ENCODE measurements at places on chromosomes 16 and 17. TPM values are rescaled to one million over a fixed set of nuclear protein-coding genes. Genes with fewer than 3 reads are reported as not detected.

GRCh38 chr17:78940708-78941107, 15.5 kb upstream of the TIMP2 start:
- no peak for DNase-seq
- H3K4me3 ChIP-seq: no peak overlapping the region
- H3K27ac ChIP-seq: no peak overlapping the region
- H3K4me1 ChIP-seq: peaks cover 19% of the 10 kb centered on the region
- no peaks in the 10 kb centered on the region for H3K27me3 ChIP-seq

DNA sequence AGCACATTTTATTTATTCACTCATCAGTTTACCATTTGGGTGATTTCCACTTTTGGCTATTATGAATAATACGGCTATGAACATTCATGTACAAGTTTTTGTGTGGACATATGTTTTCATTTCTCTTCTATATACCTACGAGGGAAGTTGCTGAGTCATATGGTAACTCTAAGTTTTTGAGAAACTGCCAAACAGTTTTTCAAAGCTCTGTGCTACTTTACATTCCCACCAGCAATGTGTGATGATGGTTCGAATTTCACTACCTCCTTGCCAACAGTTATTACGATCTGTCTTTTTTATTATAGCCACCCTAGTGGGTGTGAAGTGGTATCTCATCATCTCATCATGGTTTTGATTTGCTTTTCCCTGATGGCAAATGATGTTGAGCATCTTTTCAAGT, 63.7 kb upstream of the MRTFB start:
- H3K4me3 ChIP-seq: no peak overlapping the region
- no peaks in the 10 kb centered on the region for H3K36me3 ChIP-seq
- peaks cover 4% of the 10 kb centered on the region for H3K4me1 ChIP-seq
- no peak for DNase-seq

TEX14 gene
- 0.15 TPM for total RNA-seq

DNA sequence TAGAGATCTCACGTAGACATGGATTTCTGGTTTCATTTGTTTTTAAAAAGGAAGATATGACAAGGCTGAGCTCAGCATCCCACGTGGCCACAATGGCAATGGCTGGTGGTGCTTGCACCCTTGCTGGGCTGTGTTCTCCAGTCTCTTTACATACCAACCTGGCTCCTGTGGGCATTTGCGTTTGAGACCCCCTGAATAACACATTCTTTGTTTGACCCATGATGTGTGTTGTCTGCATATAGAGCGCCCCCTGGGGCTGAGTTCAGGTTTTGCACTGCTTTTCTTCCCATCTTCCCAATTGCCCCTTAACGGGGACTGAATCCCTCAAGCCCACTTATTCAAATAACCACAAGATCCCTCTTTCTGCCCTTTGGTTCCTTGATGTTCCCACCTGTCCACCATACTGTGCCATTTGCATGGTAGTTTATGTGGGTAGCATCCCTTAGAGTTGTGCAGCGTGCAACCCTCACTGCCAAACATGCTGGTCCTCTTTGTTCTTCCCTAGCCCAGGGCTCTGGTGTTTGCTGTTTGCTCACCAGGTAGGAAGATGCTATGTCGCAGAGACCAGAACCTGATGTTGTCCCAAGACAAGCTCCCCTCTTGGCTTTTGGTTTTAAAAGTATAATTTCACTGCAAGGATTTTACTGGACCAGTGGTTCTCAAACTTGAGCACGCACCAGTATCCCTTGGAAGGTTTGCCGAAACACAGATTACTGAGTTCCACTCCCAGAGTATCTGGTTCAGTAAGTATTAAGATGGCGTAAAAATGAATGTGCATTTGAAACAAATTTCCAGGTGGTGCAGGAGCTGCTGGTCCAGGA, 38.5 kb upstream of the NKD1 start:
- no peak overlapping the region for H3K4me3 ChIP-seq
- no peak for DNase-seq

DNA sequence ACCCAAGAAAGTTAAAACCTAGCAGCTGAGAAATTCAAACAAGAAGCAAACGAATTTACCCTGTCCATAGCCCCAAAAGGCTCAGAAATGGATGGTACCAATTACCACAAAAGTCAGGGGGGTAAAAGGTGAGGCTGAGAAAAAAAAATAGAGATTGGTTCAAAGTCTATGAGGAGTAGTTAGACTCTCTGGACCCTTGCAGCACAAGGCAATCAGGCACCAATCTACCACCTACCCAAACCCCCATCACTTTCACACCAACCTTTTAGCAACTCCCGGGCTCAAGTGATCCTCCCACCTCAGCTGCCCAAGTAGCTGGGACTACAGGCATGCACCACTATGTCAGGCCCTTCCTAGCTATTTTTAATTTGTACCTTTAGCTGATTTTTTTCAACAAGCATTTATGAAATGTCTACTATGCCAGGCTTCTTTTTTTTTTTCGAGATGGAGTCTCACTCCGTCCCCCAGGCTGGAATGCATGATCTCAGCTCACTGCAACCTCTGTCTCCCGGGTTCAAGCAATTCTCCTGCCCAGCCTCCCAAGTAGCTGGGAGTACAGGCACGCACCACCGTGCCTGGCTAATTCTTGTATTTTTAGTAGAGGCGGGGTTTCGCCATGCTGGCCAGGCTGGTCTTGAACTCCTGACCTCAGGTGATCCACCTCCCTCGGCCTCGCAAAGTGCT, 40.8 kb downstream of the USP32 start:
- no peaks in the 10 kb centered on the region for H3K36me3 ChIP-seq
- no peak overlapping the region for H3K4me3 ChIP-seq
- no peaks in the 10 kb centered on the region for H3K27me3 ChIP-seq
- no peak for DNase-seq

DNA sequence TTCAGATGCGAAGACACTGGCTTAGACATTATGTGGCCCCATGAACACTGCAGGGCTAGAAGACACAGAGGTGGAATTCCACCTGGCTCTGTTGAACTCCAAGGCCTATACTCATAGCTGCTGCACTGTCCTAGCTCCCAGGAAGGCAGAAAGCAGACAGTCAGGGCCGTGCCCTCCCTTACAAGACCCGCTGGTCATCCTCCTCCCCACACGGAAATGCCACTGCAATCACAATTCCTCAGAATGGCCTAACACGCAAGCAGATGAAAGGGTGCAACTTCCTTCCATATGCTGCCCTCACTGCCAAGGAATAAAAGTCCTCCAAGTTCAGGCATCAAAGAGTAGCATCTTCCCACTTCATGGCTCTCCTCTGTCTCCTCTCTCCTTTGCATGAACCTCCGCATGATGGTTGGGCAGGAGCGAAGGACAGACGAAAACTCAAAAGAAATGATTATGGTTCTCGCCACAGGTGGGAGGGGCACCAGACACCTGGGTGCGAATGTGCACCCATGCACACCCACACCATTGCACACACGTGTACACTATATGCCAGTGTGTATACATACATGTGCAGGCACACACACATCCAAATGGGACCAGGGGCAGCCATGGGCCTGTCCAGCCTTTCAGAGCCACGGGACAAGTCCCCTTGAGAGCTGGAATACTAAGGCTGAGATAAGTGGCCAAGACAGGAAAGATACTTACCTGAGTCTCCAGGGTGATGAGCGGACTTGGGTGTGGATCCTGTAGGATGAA, 113.3 kb downstream of the XYLT1 start:
- no peak for DNase-seq
- no peaks in the 10 kb centered on the region for H3K36me3 ChIP-seq
- H3K27ac ChIP-seq: no peak overlapping the region
- H3K4me1 ChIP-seq: peaks cover 27% of the 10 kb centered on the region
- no peaks in the 10 kb centered on the region for H3K27me3 ChIP-seq

PTRH2 gene
- total RNA-seq: 22.8 TPM

GRCh38 chr17:17849845-17850373, 13.1 kb upstream of the SREBF1 start:
- peaks cover 65% of the 10 kb centered on the region for H3K4me1 ChIP-seq
- H3K27ac ChIP-seq: peak overlapping the region; percentile 99
- peaks cover 13% of the 10 kb centered on the region for H3K36me3 ChIP-seq

C16orf74 gene
- 8.4 TPM for total RNA-seq

ITPRIPL2 gene
- 44.0 TPM for total RNA-seq

DNA sequence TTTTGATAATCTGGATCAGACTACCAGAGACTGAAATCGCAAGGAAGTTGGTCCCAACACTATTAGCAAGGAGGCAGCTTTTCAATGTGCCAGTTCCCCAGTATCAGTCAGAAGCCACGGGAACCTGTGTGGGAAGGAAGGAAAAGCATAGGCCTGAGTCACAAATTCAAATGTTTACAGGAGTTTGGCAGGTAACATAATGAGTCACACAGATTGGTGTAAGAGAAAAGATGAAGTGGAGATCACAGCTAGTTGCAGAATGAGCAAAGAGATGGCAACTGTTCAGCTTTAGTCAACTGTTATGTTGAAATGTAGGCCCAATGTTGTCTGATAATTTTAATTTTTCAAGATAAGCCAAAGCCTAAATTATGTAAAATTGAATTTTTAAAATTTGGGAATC, 28.1 kb upstream of the ITGA2B start:
- peaks cover 4% of the 10 kb centered on the region for H3K36me3 ChIP-seq
- no peaks in the 10 kb centered on the region for H3K27me3 ChIP-seq
- no peak overlapping the region for H3K4me3 ChIP-seq

Data from thyroid gland (tissue), 4 donors.